ENCODE measurements at places on chromosomes 6 and 20.

DNA sequence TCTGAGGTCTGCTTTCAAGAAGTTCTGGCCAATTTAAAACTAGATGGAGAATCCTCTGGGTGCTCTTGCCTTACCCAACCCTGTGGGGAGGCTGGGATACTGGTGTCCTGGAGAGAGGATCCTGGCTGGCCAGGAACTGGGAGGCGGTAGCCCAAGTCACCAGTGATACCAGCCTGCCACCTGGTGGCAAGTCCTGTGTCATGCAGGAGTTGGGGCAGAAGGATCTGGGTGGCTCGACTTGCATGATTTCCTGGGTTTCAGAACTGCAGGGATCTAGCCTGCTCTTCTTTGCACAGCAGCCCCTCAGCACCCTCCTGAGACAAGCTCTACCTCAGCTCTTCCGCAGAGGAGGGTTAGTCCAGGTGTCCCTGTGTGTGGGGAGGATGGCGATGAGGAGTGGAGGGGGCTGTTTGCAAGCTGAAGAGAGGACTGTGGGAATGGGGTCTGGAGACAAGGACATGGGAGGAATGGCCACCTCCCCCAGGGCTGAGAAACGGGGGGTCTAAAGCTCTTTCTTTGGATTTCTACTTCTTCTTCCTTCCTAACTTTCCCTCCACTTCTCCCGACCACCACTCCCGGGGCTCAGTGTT lies 4.2 kb downstream of the KCNK17 start:
- DNase-seq = peak; percentile 51

GRCh38 chr6:148980234-148980633 lies 233.4 kb downstream of the UST start:
- DNase-seq = no peak

- peak; percentile 22 for DNase-seq
These were observed 109.0 kb downstream of the PSMB1 start for GRCh38 chr6:170444056-170444591.

GRCh38 chr6:3977875-3978711 lies 100.8 kb downstream of the FAM217A start:
- peak; percentile 53 for DNase-seq

- no peak for DNase-seq
These were observed 71.5 kb upstream of the PLN start for GRCh38 chr6:118476551-118476950.

GRCh38 chr6:46323312-46323965 lies 152.7 kb upstream of the ENPP5 start:
- no peak for DNase-seq

GRCh38 chr6:127085181-127085580 lies 33.3 kb upstream of the RSPO3 start:
- DNase-seq = no peak

- no peak for DNase-seq
These were observed 27.1 kb downstream of the PRR18 start for GRCh38 chr6:166281104-166281503.
